A673 (cell line): ENCODE measurements at places on chromosomes 6 and 20. TPM values are rescaled to one million over a fixed set of nuclear protein-coding genes. Genes with fewer than 3 reads are reported as not detected.

Gene LY6G5B
- 18.9 and 19.4 TPM in 2 replicates for total RNA-seq

Gene PRR18
- 0.17 and 0.50 TPM in 2 replicates for total RNA-seq

Gene FHL5
- 0.84 TPM in 1 of 2 replicates, not detected in the other for total RNA-seq

Gene SLC17A1
- not detected in 2 replicates for total RNA-seq

Gene LPA
- not detected in 2 replicates for total RNA-seq

Gene RFX6
- total RNA-seq: not detected in 2 replicates

Gene OR5V1
- total RNA-seq: not detected in 2 replicates

Gene TMEM244
- not detected in 2 replicates for total RNA-seq

Gene SOX18
- total RNA-seq: 0.30 and 0.70 TPM in 2 replicates

Gene SLPI
- total RNA-seq: not detected in 2 replicates

Gene HLA-DQB1
- not detected in 2 replicates for total RNA-seq

DNA sequence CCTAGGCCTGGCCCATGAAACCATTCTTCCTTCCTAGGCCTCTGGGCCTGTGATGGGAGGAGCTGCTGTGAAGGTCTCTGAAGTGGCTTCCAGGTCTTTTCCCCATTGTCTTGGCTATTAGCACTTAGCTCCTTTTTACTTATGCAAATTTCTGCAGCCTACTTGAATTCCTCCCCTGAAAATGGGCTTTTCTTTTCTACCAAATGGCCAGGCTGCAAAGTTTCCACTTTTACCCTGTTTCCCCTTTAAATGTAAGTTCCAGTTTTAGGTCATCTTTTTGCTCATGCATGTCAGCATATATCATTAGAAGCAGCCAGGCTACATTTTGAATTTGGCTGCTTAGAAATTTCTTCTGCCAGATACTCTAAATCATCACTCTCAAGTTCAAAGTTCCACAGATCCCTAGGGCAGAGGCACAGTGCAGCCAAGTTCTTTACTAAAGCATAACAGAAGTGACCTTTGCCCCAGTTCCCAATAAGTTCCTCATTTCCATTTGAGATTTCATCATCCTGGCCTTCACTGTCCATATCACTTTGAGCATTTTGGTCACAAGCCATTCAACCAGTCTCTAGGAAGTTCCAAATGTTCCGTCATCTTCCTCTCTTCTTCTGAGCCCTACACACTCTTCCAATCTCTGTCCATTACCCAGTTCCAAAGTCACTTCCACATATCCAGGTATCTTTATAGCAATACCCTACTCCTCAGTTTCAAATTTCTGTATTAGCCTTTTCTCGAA lies 71.9 kb downstream of the TBC1D7 start:
- no peaks in the 10 kb centered on the region for H3K27me3 ChIP-seq
- H3K4me1 ChIP-seq: no peaks in the 10 kb centered on the region
- H3K27ac ChIP-seq: no peak overlapping the region
- H3K4me3 ChIP-seq: no peak overlapping the region
- no peaks in the 10 kb centered on the region for H3K36me3 ChIP-seq
- DNase-seq: no peak

GRCh38 chr6:7219310-7219709 lies 93.7 kb downstream of the SSR1 start:
- H3K36me3 ChIP-seq: peaks cover 27% of the 10 kb centered on the region
- H3K4me3 ChIP-seq: no peak overlapping the region
- H3K27me3 ChIP-seq: no peaks in the 10 kb centered on the region
- DNase-seq: no peak

DNA sequence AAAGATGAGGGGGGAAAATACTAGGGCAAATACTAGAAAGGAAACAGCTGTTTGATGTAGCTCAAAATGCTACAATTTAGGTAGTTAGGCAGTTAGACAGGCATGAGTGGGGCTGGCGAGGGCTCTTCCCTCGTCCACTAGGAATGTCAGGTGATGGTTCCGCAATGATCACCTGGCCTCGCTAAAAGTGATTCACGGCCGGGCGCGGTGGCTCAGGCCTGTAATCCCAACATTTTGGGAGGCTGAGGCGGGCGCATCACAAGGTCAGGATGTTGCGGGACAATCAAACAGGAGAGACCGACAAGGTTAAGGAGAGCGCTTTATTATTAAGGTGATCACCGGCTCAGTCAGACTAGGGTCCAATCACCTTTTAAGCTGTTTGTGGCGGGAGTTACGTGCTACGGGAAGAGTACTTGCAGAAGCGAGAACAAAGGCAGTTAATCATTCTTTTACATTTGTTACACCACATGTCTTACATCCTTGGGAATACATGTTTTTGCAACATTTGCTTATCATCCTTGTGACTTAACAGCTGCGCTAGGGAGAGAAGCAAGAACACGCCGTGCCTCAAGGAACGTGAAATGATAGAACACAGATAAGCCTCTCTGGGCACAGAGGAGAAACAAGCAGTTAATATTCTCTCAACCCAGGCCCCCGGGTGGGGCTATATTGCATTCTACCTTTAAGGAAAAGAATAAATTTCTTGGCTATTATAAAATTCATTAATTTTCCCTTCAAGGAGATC lies 1025.4 kb downstream of the EYS start:
- no peak overlapping the region for H3K27ac ChIP-seq
- DNase-seq: no peak
- H3K36me3 ChIP-seq: no peaks in the 10 kb centered on the region
- no peak overlapping the region for H3K4me3 ChIP-seq

DNA sequence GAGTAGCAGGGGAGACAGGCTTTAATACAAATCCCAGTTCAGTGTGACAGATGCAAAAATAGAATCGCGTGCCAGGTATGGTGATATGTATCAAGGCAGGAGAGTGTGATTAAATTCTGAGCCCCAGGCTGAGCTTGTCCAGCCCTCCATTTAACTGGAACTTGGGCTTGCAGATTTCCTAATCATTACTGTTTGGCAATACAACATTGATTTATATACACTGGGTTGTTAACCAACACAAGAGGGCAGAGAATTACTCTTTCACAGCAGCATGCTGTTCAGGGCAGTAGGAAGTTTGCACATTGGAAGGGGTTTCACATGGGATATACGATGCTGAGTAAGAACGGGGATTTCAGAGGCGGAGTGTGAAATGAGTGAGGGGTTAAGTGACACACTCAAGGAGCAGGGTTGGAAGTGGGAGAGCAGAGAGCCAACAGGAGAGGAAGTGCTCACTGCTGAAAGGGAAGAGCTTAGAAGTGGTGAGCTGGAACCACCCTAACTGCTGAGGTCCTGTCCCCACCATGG lies 70.8 kb upstream of the ATXN1 start:
- H3K4me1 ChIP-seq: no peaks in the 10 kb centered on the region
- no peak overlapping the region for H3K4me3 ChIP-seq
- no peak overlapping the region for H3K27ac ChIP-seq
- H3K36me3 ChIP-seq: no peaks in the 10 kb centered on the region
- no peaks in the 10 kb centered on the region for H3K27me3 ChIP-seq

- H3K4me3 ChIP-seq: peak overlapping the region; percentile 26
- no peaks in the 10 kb centered on the region for H3K36me3 ChIP-seq
- peak overlapping the region; percentile 75 for H3K27ac ChIP-seq
- H3K4me1 ChIP-seq: peaks cover 40% of the 10 kb centered on the region
Measured at GRCh38 chr6:139473731-139474130, 99.3 kb upstream of the CITED2 start.

- DNase-seq: no peak
Measured at GRCh38 chr6:165701005-165701404, 38.0 kb upstream of the PDE10A start.

DNA sequence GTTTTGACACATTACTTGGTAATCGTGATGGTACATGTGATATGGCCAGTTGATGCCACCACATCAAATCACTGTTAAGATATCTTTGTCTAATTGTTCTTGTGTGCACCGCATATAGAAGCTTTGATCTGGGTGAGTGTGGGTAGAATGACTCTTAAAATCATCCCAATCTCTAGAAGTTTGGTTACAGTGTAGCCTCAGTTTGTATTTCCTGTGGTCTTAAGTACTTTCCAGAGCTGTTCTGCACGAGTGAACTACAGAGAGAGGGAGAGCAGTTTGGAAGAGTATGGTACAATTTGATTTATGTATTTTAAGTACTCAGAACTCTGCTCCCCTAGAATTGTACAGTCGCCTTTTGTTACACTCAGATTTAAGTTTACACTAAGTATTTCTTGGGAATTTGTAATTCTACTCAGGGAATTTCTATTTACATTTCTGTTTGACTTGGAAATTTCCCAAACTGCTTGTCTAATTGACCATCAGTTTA lies 37.5 kb downstream of the SNX9 start:
- peak; percentile 18 for DNase-seq
- no peaks in the 10 kb centered on the region for H3K36me3 ChIP-seq
- no peaks in the 10 kb centered on the region for H3K27me3 ChIP-seq
- no peak overlapping the region for H3K27ac ChIP-seq

DNA sequence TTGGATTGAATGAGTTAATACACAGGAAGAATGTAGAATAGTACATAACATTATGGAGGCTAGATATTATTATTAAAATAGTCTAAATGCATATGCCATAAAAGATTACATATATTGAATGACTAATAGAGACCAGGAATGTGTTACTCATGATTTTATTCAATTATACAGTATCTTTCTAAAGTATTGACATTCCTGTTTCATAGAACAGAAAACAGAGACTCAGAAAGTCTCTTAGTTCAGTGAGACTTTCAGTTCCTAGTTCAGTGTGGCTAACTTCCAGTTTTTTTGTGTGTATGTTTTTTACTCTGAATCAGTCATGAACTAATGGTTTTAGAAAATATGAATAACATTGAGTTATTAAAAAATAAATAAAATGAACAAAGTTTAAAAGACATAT lies 34.6 kb upstream of the TMEM244 start:
- DNase-seq: no peak
- peaks cover 31% of the 10 kb centered on the region for H3K4me1 ChIP-seq
- H3K4me3 ChIP-seq: no peak overlapping the region
- H3K36me3 ChIP-seq: no peaks in the 10 kb centered on the region

GRCh38 chr20:49319208-49319809 lies 41.5 kb upstream of the ZNFX1 start:
- H3K4me3 ChIP-seq: no peak overlapping the region
- H3K4me1 ChIP-seq: peaks cover 13% of the 10 kb centered on the region
- H3K27ac ChIP-seq: no peak overlapping the region

- H3K27me3 ChIP-seq: no peaks in the 10 kb centered on the region
- no peak overlapping the region for H3K27ac ChIP-seq
- no peak overlapping the region for H3K4me3 ChIP-seq
- no peaks in the 10 kb centered on the region for H3K4me1 ChIP-seq
- no peaks in the 10 kb centered on the region for H3K36me3 ChIP-seq
- DNase-seq: no peak
Measured at GRCh38 chr6:139497345-139497961, 123.0 kb upstream of the CITED2 start.

DNA sequence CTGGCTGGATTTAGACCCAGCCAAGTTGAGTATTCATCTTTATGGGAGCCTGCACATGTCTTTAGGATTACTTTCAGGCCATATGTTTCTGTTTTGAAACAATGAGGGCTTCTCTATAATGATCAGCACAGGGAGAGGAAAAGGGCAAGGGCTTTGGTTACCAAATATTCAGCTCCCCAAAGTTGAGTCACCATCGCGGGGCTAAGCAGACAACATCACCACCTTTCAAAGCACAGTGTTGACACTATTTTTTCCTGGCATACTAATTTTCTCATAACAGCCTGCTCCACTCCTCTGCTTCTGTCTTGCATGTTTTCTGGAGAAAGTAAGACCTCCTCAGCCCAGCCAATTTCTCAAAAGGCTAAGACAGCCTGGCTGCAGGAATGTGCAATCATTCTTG lies 4.9 kb downstream of the SCML4 start:
- peaks cover 14% of the 10 kb centered on the region for H3K4me1 ChIP-seq
- H3K36me3 ChIP-seq: no peaks in the 10 kb centered on the region
- no peak overlapping the region for H3K4me3 ChIP-seq
- DNase-seq: no peak

DNA sequence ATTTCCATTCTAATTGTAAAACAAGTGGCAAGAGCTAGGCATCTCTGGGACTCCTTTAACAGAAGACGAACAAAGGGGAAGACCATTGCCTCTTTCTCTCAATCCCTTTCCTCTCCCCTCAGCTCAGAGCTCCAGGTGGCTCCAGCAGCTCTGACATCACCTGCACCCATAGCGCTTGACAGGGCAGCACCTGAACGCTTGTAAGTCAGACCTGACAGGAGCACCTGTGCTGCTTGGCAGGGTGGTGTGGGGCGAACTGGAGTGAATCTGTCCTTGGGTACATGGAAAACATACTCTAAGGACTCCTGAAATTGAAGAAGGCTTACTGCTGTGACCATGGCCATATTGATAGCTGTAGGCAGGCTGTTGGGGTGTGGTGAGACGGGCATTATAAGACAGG lies 409.5 kb upstream of the AGPAT4 start:
- no peak overlapping the region for H3K27ac ChIP-seq
- no peaks in the 10 kb centered on the region for H3K36me3 ChIP-seq
- H3K4me1 ChIP-seq: no peaks in the 10 kb centered on the region
- H3K27me3 ChIP-seq: no peaks in the 10 kb centered on the region

GRCh38 chr6:53070806-53071205 lies 5.6 kb downstream of the FBXO9 start:
- H3K4me1 ChIP-seq: peaks cover 7% of the 10 kb centered on the region
- peaks cover 38% of the 10 kb centered on the region for H3K36me3 ChIP-seq
- no peak overlapping the region for H3K27ac ChIP-seq

DNA sequence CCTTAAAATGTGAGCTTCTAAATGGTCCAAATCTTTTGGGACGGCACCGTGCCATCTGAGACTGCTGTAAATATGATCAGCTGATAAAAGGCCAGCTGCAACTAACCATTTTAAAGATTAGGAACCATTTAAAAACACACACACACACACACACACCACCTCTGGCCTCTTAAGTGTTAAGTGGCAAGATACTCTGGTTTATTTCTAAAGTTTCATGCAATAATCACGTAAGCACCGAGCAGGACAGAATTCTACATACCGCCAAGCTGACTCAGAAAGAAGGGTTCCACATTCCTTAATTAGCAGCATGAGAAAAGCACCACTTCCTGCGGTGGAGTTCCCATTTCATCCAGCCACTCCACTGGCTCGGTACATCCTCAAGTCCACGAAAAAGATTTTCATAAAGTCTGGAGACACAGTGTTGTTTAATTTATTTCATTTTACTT lies 17.8 kb upstream of the ZNF217 start:
- no peak overlapping the region for H3K4me3 ChIP-seq
- peak overlapping the region; percentile 39 for H3K27ac ChIP-seq
- H3K27me3 ChIP-seq: no peaks in the 10 kb centered on the region
- H3K36me3 ChIP-seq: no peaks in the 10 kb centered on the region
- peaks cover 52% of the 10 kb centered on the region for H3K4me1 ChIP-seq

GRCh38 chr6:169160855-169161560 lies 92.6 kb downstream of the THBS2 start:
- H3K4me3 ChIP-seq: no peak overlapping the region
- H3K27me3 ChIP-seq: no peaks in the 10 kb centered on the region
- no peaks in the 10 kb centered on the region for H3K36me3 ChIP-seq
- no peak for DNase-seq

DNA sequence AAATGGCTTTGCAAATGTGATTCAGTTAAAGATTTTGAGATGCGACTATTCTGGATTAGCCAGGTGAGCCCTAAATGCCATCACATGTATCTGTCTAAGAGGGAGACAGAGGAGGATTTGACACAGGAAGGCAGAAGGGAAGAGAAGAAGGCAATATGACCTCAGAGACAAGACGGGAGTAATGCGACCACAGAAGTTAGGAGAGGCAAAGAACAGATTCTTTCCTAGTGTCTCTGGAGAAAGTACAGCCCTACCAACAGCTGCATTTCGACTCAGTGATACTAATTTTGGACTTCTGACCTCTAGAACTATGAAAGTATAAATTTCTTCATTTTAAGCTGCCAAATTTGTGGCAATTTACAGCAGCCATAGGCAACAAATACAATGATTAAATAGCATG lies 24.2 kb upstream of the TPD52L1 start:
- H3K27ac ChIP-seq: no peak overlapping the region
- H3K4me1 ChIP-seq: no peaks in the 10 kb centered on the region
- no peaks in the 10 kb centered on the region for H3K36me3 ChIP-seq
- H3K27me3 ChIP-seq: no peaks in the 10 kb centered on the region
